AG04450 (cell line): ENCODE measurements at places on chromosomes 2 and 18.

GRCh38 chr2:173291412-173291811 is 63.3 kb upstream of the CDCA7 start:
- DNase-seq: no peak

GRCh38 chr18:56982766-56983165 is 164.1 kb upstream of the BOD1L2 start:
- DNase-seq: no peak

GRCh38 chr2:96305091-96305978 is at the start of gene SNRNP200:
Gene SNRNP200 (minus strand): TSS chr2:96305546. CDS start chr2:96305437, 109 bp downstream.
- DNase-seq: no peak

DNA sequence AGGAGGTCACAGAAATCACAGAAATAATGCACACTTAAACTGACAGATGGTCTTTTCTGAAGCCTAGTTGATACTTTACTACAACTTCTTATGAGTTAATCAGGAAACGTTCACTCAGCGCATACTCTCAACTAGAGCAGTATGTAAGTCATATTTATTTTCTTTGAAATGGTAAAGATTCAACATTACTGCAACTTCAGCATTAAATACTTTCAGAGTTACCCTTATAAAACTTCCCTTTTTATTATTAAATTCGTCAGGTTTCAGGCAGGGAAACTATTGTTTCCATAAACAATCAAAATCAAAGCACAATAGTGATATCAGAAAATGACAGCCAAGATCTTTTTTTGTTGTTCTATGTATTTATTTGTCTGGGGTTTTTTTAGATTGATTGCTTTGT is 222.6 kb upstream of the RND3 start:
- DNase-seq: no peak

GRCh38 chr18:62881509-62882016 is 166.2 kb downstream of the PHLPP1 start:
- peak; percentile 72 for DNase-seq

- DNase-seq: peak; percentile 91
Measured at GRCh38 chr2:215921895-215922294, 91.5 kb downstream of the MREG start.

DNA sequence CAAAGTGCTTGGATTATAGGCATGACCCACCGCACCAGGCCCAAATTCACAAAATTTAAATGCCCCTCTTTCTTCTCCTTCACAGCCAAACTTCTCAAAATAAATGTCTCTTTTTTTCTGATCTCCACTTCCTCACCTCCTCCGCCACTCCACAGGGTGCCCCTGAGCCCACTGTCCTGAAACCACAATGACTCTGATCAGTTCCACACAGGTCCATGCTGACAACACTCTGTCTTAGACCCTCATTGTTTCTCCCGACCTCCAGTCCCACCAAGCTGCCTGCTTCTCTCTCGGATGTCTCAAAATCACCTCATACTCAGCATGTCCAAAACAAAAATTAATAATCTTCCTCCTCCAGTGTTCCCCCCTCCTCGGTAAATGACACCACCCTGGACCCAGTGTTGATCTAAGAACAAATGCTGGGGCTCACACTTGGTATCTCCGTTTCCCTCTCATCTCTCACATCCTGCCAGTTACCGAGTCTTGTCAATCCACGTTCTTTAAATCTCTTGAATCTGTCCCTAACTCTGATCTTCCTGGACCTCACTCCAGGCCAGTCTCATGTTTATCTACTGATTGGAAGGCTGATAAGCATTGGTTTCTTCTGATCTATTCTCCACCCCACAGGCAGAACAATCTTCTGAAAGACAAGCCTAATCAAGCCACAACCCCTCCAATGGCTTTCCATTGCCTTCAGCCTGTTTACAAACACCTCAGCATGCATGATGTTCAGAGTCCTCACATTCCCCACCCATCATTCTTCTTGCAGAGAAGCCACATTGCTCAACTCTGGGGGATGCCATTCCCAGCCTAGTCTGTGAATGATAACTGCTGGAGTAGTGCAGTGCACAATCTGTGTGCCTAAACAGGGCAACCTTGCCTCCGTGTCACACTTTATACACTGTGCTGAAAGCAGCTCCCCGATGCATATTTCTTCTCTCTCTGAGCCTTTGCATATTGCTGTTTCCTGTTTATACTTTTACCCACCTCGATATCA is 12.4 kb upstream of the ANKRD44 start:
- DNase-seq: no peak

- DNase-seq: no peak
Measured at GRCh38 chr2:124805060-124805459, 780.0 kb downstream of the CNTNAP5 start.

- no peak for DNase-seq
Measured at GRCh38 chr18:64806691-64807090, 657.8 kb upstream of the LINC00305 start.

DNA sequence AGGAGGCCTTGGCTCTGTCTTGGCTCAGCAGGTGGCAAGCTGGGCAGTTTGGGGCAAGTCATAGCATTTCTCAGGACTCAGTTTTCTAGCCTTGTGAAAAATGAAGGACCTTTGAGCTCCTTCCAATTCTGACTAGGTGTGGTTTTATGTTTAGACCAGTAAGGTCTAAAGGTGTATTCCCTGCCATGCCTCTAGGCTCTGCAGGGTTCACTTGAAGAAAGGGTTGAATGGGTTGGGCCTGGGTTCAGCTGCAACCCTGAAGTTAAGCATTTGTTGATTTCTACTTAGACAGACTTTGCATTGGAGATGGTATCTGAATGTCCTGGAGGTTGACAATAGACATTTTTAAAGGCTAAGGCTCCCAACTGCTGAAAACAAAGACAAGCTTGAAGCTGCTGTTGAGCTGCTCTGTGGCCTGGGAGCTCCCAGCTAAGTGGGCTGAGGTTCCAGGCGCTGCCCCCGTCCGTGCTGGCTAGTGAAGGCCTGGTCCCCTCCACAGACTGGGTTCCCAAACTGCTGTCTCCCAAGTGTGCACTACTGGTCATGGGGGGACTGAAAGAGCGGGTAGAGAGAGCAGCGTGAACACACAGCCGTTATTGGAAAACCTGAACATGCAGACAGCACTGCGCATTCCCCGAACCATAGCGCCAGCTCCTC is 100.7 kb upstream of the SMAD7 start:
- no peak for DNase-seq

GRCh38 chr2:209763106-209763505 is 8.5 kb upstream of the UNC80 start:
- no peak for DNase-seq

GRCh38 chr18:9184998-9185613 is 48.5 kb downstream of the ANKRD12 start:
- DNase-seq: no peak

DNA sequence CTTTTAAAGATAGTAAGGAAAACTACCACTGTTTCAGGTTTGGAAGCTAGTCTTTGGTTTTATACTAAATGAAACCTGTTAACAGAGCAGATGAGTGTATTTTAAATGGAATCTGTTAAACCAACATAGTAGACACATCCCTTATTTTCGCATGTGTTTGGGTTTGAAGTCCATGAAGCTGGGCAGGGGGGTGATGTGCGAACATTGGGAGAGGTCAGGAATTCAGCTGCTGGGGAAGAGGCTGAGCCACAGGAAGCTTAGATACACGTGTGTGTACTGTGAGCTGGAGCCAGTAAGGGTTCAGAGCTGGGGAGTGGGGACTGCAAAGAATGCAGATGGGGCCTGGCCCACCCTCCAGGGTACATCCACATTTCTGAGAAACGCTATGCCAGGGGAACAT is 176.9 kb downstream of the VAPA start:
- no peak for DNase-seq

GRCh38 chr2:208280933-208281332 is 14.9 kb downstream of the PIKFYVE start:
- no peak for DNase-seq

DNA sequence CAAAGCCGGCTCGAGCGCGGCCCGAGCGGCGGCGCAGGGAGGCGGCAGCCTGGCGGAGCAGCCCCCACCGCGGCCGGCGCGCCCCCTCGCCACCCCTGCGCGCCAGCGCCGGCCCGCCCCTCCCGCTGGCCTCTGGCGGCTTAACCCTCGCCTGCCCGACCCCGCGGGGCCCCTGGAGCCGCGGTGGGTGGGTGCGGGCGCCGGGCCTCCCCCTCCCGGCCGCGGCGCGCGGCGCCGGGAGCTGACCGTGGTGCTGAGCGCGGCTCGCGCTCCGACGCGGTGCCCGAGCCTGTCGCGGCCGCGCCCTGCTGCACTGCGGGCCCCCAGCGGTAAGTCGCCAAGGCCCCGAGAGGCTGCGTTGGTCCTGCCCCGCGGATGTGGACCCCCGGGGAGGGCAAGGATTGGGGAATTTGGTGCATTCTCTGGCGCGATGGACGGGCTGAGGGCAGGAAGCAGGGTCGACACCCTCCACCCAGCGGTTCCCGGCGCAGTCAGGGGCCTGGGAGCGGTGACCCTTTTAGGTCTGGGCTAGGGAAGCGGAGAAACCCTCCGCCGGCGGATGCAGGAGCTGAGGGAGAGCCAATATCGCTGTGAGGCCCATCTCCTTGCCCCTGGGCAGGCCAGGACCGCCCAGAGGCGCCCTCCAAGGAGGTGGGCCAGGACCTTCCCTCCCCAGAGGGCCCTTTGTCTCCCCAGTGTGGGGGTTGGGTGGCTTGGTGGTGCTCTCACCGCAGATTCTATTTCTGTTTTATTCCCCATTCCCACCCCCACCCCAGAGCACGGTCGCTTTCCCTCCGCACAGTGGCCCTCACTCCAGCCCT is 923 bp downstream of the AMER3 start:
- DNase-seq: no peak

- DNase-seq: no peak
Measured at GRCh38 chr18:5948781-5949180, 53.5 kb upstream of the TMEM200C start.

DNA sequence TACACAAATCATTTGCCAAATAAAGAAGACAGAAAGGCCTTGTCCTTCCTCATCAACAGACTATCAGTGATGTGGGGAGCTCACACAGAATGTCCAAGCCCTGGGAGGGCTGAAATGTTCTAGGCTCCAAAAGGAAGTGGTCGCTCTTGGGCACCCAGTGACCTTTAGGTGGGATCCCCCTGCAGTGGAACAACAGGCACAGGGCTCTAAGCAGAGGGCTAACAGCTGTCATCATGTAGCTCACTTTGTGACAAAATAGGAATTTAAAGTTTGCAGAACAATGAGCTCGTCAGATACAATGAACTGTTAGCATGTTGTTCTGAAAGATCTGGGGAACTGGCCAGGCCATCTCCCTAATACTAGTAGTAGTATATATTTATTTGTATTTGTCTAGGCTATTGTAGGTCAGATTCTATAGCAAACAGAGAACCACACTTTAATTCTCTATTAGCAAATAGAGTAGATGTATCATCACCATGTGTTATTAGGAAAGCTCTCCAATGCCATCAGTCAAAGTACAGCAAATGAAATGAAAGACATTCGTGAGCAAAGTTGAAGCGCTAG is 151.5 kb upstream of the MAP3K20 start:
- no peak for DNase-seq

GRCh38 chr2:132662732-132663131 is 7.3 kb downstream of the LYPD1 start:
- DNase-seq: peak; percentile 69

- no peak for DNase-seq
Measured at GRCh38 chr2:194602750-194603149, 1054.3 kb upstream of the SLC39A10 start.

- peak; percentile 6 for DNase-seq
Measured at GRCh38 chr2:105919826-105920225, 175.1 kb downstream of the NCK2 start.

- no peak for DNase-seq
Measured at GRCh38 chr2:25314514-25315315, 27.0 kb downstream of the DNMT3A start.

DNA sequence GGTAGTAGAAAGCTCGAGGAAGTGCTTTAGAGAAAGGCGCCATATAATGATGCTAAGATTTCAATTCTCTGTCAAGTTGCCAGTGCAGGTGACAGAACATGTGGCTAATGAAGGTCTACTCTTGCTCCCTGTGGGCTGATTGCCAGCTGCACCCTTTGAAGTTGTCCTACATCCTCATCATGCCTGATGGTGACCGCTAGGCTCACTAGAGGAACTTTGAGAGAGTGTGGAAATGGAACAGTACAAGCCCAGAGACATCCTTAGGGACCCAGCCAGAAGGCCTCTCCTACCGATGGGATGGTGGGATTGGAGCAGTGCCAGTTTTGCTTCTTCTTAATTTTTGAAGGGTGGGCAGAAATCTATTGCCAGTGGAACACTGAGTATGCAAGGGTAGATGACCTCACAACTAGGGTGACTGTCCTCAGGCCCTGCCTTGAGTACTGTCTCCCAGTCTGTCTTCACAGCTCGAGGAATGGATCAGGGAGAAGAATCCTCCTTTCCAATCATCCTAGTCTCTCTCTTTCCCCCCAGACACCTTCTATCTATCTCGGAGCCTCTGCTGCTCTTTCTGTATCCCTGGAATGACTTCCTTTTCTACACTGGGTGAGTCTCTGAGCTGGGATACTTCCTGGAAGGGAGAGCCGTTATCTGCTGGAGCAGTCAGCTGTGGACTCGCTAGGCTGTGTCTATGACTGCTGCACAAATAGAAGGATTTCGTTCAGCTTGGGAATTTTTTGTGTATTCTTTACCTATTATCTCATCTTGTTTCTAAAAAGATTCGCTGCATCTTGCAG is 33.5 kb downstream of the LGALSL start:
- no peak for DNase-seq

GRCh38 chr2:150606380-150607060 is 119.1 kb upstream of the RND3 start:
- no peak for DNase-seq

- no peak for DNase-seq
Measured at GRCh38 chr18:12312976-12313375, 4.9 kb downstream of the TUBB6 start.

GRCh38 chr2:240626531-240627300 is 1.4 kb downstream of the GPR35 start:
- no peak for DNase-seq

DNA sequence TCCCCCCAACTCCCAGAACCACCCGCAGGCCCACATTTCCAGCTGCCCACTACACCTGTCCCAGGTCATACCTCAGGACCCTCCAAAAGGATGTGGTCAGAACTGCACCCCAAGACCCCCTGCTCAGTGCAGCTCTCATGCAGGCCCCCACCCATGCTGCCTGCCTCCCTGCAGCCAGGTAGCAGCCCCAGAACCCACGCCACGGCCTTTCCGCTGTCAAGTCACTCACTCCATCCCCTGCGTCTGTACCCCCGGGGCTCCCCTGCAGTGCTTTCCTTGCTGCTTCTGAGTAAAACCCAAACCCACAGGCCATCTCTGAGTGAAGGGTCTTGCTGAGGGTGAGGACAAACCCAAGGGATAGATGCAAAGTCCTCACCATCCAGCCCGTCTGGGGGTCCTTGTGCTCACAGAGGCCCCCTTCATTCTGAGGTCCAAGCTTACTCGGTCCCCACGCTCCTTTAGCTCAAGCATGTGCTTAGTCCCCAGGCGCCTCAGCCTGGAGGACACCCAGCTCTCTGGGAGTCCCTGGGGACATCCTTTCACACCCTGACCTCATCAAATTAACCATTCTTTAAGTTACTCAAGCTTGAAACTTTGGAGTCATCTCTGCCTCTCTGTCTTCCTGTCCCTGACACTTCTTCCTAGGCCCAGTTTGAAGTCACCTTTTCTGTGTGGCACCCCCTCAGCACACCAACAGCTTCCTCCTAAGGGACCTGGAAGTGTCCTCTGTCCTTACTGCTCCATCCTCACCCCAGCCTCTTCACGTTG is 130.1 kb downstream of the SMAD7 start:
- no peak for DNase-seq
